Mucosa of gallbladder (tissue), 1 donor: ENCODE measurements at places on chromosomes 12 and 14.

GRCh38 chr14:94412671-94413638 is 24.6 kb upstream of the SERPINA1 start:
- DNase-seq = no peak

- DNase-seq = no peak
Observed at GRCh38 chr14:56724013-56724412, 86.3 kb downstream of the OTX2 start.

DNA sequence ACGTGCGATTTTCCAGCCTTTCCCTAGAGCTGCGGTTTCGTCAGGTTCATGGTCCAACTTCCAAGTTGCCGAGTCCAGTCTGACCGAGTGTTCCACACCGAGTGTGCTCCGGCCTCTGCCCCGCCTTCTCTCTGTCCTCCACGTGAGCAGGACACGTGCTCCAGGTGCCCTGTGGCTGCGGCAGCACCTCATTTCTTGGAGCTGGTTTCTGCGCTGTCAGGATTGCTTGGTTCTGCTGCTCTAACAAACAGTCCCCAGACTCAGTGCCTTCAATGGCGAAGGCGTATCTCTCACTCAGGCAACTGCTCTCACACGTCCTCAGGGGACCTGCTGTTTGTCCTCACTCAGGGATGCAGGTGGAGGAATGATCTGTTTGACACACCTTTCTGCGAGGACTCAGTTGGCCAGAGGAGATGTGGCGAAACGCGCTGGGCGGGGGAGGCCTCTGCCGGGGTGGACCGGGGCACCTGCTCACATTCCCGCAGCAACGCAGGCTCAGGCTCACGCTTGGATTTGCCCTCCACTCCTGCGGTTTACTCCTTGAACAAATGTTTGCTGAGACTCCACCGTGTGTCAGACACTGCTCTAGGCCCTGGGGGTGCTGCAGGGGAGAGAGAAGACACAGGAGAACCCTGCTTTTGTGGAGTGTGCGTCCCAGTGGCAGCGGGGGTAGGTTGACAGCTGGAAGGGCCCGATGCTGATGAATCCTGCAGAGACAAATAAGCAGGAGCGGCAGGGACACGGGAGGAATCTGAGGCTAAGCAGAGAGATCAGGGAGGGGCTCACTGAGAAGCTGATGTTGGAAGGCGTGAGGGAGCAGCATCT is 63.4 kb upstream of the FBRSL1 start:
- no peak for DNase-seq

GRCh38 chr14:88967299-88967698 is 142.8 kb downstream of the TTC8 start:
- DNase-seq = no peak

DNA sequence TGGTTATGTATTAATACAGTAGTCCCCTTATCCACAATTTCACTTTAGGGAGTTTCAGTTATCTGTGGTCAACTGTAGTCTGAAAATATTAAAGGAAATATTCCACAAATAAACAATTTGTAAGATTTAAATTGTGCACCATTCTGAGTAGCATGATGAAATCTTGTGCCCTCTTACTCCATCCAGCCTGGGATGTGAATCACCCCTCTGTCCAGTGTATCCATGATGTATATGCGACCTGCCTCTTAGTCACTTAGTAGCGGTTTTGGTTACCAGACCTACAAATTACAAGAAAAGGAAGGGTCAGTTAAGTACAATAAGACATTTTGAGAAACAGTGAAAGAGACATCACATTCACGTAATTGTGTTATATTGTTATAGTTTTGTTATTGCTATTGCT is 39.9 kb upstream of the MDGA2 start:
- DNase-seq = no peak

DNA sequence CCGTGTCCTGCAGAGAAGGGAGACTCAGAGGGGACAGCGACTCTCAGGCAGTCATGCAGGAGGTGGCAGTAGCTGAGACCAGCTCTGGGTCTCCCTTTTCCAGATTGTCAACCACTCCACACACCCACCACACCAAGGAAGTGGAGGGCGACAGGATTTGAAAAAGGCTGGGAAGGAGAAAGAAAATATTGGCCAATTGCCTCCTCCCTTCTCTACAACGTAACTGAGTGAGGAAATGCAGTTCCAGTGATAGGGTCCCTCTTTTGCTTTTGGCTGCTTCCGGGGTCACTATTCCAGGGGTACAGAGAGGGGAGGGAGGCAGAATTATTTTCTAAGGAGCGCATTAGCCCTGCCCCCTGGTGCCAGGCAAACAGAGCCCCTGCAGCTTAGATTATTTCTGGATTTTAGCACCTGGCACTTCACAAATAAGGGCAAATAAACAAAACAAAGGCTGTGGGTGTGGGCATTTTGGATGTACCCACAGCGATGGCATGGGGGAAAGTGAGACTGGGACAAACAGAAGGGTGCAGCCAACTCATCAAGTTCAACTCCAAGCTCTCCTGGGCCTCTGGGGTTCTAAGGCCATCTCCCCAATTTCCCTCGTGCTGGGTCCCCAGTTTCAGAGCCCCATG is 20.4 kb downstream of the ASB2 start:
- no peak for DNase-seq

- DNase-seq = no peak
Observed at GRCh38 chr14:88505621-88506020, 49.2 kb downstream of the PTPN21 start.

- DNase-seq = no peak
Observed at GRCh38 chr12:67077617-67078016, 191.5 kb upstream of the CAND1 start.

- DNase-seq = peak; percentile 37
Observed at GRCh38 chr12:94534774-94535509, 75.3 kb upstream of the CEP83 start.

DNA sequence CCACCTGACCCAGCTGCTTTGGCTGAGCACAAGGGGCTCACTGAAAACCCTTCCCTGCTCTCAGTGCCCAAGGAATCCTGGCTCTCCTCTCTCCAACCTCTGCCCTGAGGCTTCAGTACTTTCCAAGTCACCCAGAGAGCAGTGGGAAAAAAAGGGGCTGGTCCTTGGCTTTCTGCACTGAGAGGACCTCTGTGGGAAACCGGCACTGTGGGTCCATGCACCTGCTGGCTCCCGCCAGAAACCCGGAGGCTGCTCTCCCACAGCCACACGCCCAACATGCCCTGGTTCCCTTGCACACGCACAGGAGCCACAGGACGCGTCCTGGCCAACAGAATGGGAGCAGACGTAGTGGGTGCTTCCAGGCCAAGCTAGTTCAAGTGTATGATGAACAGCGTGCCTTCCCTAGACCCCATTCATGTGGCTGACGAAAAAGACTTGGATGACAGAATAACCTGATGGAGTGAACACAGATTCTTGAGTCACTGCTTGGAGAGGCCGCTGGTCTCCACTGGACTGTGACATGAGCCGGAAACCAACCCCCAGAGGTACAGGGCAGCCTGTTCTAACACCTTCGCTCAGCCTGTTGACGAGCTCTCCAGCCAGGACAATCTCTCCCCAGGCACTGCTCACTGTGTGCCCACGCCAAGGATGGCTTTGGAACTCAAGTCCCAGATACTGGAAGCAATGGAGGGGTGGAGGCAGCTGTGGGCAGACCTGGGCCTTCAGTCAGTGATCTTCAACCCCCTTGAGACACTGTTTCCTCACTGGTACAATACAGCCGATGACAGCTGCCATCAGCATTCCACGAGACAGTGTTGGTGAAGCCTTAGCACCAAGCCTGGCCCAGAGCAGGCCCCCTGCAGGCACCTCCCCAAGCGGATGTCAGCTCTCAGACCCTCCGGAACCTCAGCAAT is 87.7 kb downstream of the ITPK1 start:
- DNase-seq = no peak

DNA sequence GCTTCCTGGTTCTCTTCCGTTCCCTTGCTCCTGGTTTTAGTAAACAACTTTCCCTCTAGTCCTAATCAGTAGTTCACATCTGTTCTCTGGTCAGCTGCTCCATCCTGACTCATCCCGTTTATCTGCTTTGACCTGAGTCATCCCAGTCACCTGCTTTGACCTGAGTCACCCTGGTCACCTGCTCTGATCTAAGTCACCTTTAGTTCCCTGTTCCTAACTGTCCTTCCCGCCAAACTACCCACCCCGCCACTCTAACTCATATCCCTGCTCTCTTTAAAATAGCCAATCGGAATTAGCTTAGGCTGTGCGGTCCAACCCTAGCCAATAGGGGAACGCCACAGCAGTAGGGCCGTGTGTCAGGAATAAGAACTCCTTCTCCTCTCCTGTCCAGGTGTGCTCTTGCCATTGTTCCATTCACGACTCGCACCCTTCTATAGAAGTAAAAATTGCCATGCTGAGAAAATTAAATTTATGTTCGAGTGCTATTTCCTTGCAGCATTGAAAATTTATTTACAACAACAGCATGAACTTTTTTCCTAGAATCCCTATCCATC is 3.1 kb upstream of the ANKRD33 start:
- no peak for DNase-seq

DNA sequence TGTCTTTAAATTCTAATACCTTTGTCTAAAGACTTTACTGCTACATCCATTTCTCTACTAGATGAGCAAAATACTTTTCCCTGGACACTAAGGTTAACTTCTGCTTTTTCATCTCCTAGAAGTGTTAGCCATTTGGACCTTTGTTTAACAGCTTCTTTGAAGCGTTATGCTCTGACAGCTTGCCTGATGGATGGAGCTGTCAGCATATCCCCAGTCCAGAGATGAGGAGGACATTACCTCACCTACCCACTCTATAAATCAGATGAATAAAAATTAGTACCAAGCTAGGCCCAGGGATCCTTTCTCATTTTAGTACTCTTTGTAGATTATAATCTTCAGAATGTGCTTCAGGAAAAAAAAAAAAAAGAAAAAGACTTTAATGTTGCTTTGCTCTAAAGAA is 222.7 kb downstream of the PELI2 start:
- no peak for DNase-seq

DNA sequence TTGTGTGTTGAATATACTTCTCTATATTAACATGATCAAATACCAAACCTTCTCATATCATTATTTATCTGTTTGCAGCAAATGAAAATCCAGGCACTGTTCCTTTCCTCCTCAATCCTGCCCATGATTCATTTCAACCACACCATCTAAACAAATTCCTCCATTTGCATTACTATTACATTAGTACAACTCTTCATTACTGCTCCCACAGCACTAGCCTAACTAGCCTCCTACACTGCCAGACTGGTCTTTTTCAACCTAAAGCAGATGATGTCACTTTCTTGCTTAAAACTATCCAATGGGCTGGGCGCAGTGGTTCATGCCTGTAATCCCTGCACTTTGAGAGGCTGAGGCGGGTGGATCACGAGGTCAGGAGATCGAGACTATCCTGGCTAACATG is 117.3 kb upstream of the MYF6 start:
- no peak for DNase-seq

DNA sequence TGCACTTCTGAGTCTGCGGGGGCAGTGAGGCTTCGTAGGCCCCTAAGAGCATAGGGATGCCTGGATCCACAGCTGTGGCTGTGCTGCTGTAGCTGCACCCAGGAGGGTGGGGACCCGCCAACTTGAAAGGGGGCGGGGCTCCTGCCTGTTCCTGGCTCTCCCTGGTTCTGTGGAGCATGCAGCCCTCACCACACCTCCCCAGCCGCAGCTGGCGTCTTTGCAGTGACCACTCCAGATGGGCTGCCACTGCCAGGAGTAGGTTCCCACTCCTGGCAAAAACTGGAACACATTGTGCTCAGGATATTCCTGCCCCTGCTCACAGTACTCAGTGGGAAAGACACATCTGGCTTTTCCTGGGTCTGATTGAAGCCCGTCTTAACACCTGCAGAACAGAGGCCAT is 35.8 kb downstream of the TIMELESS start:
- no peak for DNase-seq

- no peak for DNase-seq
Observed at GRCh38 chr12:64669270-64669842, 59.1 kb downstream of the RASSF3 start.

- no peak for DNase-seq
Observed at GRCh38 chr12:13369474-13370056, 173.0 kb downstream of the EMP1 start.

DNA sequence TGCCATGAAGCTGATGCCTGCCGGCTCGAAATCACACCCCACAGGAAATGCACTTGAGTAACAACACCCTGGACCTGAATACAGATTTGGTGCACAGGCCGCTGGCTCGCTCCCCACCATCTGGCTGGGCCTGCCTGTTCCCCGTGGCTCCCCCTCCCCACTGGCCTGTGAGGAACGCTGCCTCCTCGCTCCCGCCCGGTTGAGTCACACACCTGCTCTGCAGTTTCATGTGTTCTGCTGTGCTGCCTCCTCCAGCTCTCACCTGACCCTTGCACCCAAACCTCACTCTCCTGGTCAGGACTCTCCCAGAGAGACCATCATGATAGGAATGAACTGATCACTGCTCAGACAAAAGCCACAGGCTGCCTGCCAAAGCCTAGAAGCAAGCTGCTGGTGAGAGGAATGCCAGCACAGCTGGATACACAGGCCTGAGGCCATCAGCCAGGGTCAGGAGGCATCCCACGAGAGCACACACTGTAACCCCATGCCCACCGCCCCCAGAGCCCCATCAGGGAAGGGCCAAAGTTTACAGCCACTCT is 3.8 kb upstream of the SIVA1 start:
- peak; percentile 61 for DNase-seq

- no peak for DNase-seq
Observed at GRCh38 chr14:84252706-84253105, 1277.2 kb upstream of the FLRT2 start.

GRCh38 chr14:34356264-34356654 is 105.8 kb downstream of the SPTSSA start:
- DNase-seq = no peak

DNA sequence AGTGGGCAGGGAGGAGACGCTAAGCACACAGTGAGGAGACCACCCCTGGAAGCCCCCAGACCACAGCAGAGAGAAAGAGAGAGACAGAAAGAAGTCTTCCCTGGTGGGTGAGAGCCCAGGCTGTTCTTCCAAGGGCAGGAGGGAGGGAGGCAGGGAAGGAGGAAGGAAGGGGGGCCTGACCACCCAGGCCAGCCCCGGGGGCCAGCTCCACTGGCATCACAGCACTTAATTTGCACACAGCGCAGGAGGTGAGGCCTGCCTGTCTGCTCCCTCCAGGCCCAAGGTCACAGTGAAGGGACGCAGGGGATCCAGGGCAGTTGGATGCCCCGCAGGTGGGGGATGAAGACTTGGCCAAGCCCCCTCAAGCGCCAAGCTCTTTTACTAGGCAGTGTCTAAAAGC is 141.9 kb upstream of the C14orf180 start:
- no peak for DNase-seq

GRCh38 chr12:51536159-51536558 is 54.9 kb upstream of the SCN8A start:
- DNase-seq = no peak

DNA sequence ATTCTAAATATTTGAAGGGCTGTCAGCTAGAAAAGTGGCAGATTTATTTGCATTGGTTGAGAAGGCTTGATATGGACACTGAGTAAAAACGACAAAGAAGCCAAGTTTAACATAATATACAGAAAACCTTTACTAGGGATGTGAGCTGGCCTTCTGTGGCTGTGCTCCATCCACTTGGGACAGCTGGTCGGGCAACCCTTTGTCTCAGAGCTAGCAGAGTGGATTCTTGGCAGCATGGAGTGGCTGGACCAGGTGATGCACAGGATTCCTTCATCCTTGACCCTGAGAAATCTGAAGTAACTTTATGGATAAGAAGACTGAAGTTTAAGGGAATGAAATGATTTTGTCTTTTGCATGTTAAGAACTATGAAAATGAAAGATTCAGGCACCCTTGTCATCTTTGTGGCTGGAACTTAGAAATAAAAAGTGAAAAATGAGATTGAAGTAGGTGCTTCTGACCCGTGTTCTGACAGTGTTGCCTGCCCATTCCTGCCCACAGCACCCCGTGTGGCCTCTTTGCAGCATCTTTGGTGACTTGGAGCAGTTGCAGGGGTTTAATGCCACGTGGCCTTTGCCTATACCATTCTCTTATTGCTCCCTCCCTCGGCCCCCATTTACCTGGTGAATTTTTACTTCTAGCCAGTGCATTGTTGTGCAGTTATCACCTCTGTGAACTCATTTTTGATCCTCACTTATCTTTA is 32.6 kb downstream of the PELI2 start:
- no peak for DNase-seq
